ENCODE measurements at places on chromosomes 7 and 10.

- DNase-seq, result no peak
Measured at GRCh38 chr7:18597754-18598153, 102.2 kb downstream of the HDAC9 start.

GRCh38 chr7:108528183-108528712 lies 2.3 kb upstream of the PNPLA8 start:
- no peak for DNase-seq

- no peak for DNase-seq
Measured at GRCh38 chr7:43905209-43905946, 1.0 kb downstream of the URGCP start.

GRCh38 chr7:73678862-73679261 lies 4.4 kb downstream of the DNAJC30 start:
- no peak for DNase-seq

Data from NCI-H2171 treated with DMSO at 0.1 percent for 48 hours (cell line).